Activated CD8-positive, alpha-beta memory T cell treated with anti-CD3 and anti-CD28 coated beads for 4 hours (primary cell): ENCODE measurements at places on chromosomes 5 and 9.

- DNase-seq, result peak; percentile 3
Observed at GRCh38 chr5:142507531-142508372, 178.1 kb downstream of the FGF1 start.

DNA sequence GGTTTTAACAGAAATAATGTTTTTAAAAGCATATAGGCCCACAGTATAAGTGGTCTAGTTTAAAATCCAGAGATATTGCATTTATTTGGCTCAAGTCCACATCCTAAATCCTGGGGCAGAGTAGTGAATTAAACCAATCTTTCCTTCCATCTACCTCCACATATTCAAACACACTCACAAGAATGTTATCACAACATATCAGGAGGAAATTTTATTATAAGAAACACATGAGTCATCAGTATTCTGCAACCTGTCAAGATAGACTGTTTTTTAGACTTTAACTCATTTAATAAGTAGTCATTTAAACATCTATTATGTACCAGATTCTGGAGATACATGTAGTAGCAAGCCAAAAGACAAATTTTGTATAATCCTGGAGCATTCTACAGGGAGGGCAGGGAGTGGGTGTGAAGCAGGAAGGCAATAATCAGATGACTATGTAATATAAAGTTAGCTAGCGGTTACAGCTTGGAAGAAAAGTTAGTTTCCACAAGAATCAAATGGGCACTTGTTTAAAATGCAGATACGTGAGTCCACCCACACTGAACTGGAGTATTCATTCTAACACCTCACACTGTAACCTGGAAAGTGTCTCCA lies 187.3 kb upstream of the PIK3R1 start:
- DNase-seq, result no peak

- DNase-seq, result no peak
Observed at GRCh38 chr9:89037891-89038290, 46.6 kb downstream of the S1PR3 start.

DNA sequence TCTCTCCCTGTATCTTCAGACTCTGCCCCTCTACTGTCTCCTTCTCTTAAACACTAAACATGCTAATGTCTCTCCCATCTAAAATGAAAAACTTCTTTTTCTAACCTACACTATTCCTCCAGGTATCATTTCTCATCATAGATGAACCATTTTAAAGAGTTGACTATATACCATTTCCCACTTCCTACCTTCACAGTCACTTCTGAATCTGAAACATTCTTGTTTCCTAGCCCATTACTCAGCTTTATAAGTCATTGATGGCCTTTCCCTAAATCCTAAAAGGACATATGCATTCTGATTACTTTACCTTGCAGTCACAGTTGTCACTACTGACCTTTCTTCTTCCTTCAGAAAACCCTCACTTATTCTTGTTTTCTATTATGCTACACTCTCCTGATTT lies 118.2 kb downstream of the SSBP2 start:
- DNase-seq, result no peak

GRCh38 chr9:88803546-88804253 lies 187.6 kb upstream of the S1PR3 start:
- DNase-seq, result no peak

- no peak for DNase-seq
Observed at GRCh38 chr5:143319437-143320227, 83.9 kb downstream of the NR3C1 start.

DNA sequence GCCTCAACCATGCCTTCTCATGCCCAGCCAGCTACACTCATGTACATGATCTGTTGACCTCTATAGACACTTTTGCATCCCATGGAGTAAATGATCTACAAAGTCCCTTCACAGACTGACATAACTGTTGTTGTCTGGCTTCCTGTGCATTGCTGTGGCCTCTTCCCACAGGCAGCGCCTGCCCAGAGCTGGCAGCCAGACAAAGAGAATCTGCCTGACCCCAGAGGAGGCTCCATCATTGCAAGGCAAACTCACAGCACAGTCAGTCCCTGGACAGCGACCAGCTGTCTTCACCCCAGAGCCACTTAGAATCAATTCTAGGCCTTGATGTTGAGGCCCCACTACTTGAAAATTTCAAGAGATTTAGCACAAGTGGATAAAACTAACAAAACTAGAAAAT lies 65.5 kb downstream of the INSYN2B start:
- DNase-seq, result no peak

- no peak for DNase-seq
Observed at GRCh38 chr5:74309050-74309449, 331.5 kb downstream of the ENC1 start.

DNA sequence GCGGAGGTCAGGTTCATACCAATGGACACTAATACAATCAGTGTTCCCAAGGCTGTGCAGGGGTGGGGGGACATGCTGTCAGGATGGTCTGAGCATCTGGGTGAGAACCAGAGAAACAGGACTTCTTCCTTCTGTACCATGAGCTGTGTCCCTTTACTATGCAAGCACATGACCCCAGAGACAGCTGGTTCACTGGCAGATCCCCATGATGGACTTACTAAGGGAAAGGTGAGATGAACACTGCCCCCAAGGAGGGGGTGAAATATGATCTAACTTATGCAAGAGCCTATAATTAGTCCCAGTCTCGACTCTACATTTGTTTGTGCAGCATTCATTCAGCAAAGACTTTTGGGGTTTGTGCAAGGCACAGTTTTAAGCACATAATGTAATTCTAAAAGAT lies 91.4 kb downstream of the LIFR start:
- DNase-seq, result no peak

- DNase-seq, result no peak
Observed at GRCh38 chr9:87372356-87372851, 125.3 kb upstream of the DAPK1 start.

DNA sequence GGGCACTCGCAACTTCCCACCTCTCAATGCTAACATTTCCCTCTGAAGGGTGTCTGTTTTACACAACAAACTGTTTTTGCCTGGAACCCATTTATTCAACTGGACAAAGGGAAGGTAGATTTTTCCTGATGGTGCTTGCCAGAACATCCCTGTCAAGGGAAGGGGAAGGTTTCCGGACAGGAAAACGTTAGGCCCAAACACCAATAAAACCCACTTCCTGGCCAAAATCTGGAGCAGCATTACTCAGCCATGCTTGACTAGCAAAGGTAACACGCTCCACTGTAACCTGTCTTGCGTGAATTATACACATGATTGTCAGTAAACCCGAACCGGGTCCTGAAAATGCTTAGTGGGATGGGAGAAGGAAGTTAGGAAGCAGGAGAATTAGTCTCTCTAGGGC lies 90.2 kb downstream of the SAXO1 start:
- DNase-seq, result no peak

- no peak for DNase-seq
Observed at GRCh38 chr5:172683264-172683644, 42.2 kb downstream of the NEURL1B start.

GRCh38 chr5:136222580-136223235 lies 29.7 kb upstream of the SMIM32 start:
- DNase-seq, result no peak

- no peak for DNase-seq
Observed at GRCh38 chr5:54146390-54146789, 164.0 kb downstream of the ARL15 start.

DNA sequence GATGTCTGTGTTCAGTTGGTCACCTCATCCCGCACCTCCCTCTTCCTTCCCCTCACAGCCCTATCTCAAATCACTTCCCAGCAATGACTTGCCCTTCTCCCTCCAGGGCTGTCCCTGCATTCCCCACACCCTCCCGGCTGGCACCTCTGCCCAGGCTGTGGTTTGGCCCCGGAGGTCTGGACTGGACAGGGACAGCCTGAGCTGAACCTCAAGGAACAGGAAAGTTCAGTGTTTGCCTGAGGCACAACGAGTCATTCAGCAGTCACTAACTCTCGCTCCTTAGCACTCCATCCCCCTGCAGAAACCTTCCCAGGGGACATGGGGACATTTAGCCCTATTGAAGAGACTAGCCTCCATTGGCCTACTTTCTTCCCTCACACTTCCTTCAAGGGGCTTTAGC lies 58.3 kb upstream of the MAP3K1 start:
- DNase-seq, result no peak

- no peak for DNase-seq
Observed at GRCh38 chr5:158701406-158702177, 398.1 kb downstream of the EBF1 start.

GRCh38 chr5:140142856-140143255 lies 17.1 kb downstream of the IGIP start:
- DNase-seq, result no peak

DNA sequence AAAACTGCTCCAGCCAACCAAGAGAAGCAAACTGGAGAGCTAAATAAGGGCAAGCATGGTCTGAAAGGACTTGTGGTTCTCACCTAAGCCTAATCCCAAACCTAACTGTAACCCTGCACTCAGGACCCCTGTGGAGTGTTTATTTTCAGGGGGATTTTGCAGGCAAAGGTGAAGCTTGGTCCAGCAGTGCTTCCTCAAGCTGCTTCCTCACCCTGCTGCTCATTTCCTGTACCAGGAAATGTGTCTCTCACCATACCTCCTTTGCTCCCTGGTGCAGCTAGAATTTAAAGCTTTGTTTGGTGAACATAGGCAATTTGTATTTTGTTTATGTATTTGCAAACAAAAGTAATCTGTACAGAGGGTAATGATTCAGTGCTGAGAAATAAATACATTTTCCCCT lies 50.2 kb downstream of the CARTPT start:
- no peak for DNase-seq

- no peak for DNase-seq
Observed at GRCh38 chr9:125694478-125694877, 12.5 kb downstream of the MAPKAP1 start.

DNA sequence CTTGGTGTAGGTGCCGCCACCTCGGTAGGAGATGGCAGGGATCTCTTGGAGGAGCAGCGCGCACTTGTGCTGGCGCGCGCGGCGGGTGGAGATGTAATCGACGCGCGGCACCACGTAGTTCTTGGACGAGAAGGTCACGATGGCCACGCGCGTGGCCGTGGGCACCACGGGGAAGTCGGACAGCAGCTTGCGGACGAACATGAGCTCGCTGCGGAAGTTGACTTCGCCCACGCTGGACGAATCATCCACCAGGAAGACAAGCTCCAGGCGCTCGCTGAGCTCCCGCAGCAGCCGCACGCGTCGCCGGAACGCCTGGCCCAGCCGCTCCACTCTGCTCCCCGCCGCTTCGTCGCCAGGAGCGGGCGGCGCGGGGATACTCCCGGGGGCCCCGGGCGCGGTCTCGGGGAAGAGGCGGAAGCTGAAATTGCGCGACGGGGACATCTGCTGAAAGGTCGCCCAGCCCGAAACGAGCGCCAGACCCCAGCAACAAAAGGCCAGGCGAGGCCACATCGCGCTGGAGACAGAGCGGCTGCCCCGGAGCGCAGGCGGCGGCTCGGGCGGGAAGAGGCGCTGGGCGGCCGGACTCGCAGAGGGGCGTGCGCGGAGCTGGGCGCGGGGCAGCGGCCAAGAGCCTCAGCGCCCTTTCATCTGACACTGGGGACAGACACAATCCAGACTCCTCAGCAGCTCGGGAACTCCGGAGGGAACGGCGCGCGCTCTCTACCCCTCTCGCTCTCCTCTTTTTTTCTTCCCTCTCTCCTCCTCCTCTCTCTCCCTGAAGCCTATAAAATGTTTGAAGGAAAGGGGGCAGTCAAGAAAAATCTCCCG lies at the start of gene SVEP1:
Gene SVEP1 (minus strand): TSS at position 708 of the 828 bp plus-strand sequence. CDS start 198 bp downstream, at position 510.
- no peak for DNase-seq

DNA sequence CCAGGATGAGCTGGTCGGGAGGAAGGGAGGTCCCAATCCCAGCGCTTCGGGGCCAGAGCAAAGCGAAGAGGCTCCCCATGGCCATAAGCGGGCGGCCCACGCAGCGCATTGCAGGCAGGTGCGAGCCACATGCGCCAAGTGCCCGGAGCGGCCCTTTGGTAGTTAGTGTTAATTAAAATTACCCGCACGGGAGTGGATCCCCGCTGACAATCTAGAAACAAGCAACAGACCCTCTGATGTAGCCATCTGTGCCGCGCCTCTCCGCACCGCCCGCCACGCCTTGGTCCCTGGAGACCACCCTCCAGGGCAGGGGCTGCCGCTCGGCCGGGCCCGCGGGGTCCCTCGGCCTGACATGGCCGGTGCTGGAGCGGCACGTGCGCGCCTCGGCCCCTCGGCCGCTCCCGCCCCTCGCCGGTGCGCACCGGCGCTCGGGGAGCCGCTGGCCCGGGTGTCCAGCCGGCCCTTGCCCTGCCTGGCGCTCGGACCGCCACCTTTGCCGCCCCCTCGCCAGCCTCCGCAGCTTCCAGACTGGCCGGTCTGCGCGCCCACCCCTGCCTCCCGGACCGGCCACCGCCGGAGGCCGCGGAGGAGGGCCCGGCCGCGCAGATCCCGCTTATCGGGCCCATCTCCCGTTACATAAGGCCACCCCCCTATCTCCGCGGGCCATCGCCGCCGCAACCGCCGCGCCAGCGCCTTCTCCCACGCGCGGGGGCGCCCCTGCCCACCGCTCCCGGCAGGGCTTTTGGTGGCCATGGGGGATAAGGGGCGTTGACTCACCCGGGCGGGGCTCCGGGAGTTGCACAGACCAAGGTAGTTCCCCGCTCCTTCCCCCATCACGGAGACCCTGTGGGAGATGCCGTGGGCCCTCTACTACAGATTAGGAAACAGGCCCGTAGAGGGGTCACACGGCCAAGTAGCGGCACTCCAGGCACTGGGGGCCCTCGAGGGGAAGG lies 1.9 kb upstream of the IL13 start:
- DNase-seq, result peak; percentile 49

- DNase-seq, result no peak
Observed at GRCh38 chr5:95107138-95107537, 177.8 kb downstream of the MCTP1 start.

DNA sequence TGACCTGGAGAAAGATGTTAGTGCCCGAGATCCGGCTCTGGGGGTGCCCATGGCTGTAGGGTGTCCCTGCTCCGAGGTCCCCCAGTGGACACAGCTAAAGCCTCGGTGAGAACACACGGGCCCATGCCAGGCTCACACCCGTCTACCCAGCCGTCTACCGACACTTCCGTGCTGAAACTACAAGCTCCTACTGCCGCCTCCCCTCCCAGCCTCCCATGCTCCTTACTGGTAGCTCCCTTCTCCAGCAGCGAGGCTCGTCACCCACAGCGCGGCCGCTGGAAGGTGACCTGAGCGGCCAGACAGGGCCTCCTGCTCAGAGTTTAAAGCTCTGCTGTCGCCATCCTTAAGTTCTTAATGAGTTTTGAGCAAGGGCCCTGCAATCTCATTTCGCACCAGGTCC lies 33.2 kb upstream of the CLPTM1L start:
- DNase-seq, result no peak

DNA sequence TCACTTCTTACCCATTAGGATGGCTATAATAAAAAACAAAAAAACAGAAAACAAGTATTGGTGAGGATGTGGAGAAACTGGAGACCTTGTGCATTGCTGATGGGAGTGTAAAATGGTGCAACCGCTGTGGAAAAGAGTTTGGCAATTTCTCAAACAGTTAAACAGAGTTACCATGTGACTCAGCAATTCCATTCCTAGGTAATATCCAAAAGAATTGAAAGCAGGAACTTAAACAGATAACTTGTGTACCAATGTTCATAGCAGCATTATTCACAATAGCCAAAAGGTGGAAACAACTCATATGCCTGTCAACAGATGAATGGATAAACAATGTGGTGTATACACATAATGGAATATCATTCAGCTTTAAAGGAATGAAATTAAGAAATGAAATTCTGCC lies 28.9 kb downstream of the DCP2 start:
- DNase-seq, result no peak
